ENCODE measurements at places on chromosomes 13 and 19. TPM values are rescaled to one million over a fixed set of nuclear protein-coding genes. Genes with fewer than 3 reads are reported as not detected.

ZNF730 gene
- 0.85 TPM for total RNA-seq

CCDC169 gene
- 0.50 TPM for total RNA-seq

DNA sequence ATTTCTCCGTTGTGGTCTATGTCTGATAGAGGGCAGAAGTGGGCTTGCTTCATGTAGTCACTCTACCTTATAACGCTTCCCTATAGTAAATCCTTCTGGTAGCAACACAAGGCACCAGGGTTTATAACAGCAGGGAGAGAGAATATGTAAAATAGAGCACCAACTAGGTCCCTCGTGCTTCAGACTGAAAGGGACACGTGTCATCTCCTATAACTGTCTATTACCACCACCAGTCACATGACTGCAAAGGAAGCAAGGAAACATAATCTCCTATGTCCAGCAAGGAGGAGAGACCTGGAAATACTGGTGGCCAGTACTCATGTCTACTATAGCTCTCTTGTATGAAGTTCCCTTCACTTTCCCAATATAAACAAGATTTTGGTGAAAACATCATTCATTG is 79.2 kb downstream of the SLAIN1 start:
- H3K36me3 ChIP-seq: no peaks in the 10 kb centered on the region
- H3K4me3 ChIP-seq: no peak overlapping the region
- no peak overlapping the region for H3K27ac ChIP-seq
- DNase-seq: no peak
- no peaks in the 10 kb centered on the region for H3K27me3 ChIP-seq

DNA sequence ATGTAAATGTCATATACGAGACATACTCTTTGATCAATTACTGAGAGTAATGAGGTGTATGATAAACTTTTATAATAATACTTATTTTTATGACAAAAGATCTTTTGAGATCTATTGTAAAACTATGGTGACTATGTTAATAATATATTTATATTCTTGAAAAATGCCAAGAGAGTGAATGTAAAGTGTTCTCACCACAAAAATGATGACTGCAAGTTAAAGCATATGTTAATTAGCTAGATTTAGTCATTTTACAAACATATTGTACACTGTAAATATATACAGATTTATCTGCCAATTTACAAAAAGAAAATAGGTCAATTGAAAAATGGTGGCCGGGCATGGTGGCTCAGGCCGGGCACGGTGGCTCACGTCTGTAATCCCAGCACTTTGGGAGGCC is 81.0 kb downstream of the GPC6 start:
- no peak for DNase-seq
- no peaks in the 10 kb centered on the region for H3K27me3 ChIP-seq
- no peaks in the 10 kb centered on the region for H3K36me3 ChIP-seq
- no peak overlapping the region for H3K4me3 ChIP-seq

ZNF724 gene
- total RNA-seq: 16.1 TPM

DNA sequence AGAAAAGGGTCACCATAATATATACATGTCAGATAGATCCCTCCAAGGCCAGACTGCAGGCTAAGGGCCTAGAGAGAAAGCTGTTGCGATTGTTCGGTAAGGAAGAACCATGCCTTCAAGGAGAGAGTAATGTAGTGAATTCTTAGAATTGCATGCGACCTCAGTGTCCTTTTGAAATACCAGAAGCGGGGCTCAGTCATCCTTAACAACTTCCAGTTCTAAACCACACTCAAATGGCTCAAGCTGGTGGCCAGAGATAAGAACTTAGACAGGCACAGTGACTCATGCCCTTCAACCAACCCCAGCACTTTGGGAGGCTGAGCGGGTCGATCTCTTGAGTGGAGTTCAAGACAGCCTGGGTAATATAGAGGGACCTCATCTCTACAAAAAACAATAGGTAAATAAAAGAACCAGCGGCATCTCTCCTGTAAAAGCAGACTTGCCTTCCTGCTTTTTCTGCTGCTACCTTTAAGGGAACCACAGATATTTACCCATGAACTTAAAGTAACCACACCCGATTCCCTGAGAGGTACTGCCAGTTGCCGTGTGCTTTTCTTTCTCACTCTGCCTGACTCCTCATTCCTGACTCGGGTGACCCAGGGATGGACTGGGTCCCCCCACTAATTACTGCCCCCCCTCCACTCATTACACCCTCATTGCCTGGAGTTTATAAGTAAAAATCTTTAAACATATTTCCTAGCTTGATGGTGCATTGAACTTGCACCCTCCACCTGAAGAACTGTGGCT is 15.4 kb upstream of the SIGLEC6 start:
- peaks cover 25% of the 10 kb centered on the region for H3K27me3 ChIP-seq
- peak overlapping the region; percentile 0 for H3K4me3 ChIP-seq
- peaks cover 29% of the 10 kb centered on the region for H3K4me1 ChIP-seq
- peak; percentile 63 for DNase-seq
- H3K36me3 ChIP-seq: no peaks in the 10 kb centered on the region
- H3K27ac ChIP-seq: peak overlapping the region; percentile 12

GPR18 gene
- total RNA-seq: 6.3 TPM

GPR180 gene
- total RNA-seq: 9.8 TPM

CEACAM7 gene
- not detected for total RNA-seq
